ENCODE measurements at places on chromosomes 16 and 17. TPM values are rescaled to one million over a fixed set of nuclear protein-coding genes. Genes with fewer than 3 reads are reported as not detected.

DNA sequence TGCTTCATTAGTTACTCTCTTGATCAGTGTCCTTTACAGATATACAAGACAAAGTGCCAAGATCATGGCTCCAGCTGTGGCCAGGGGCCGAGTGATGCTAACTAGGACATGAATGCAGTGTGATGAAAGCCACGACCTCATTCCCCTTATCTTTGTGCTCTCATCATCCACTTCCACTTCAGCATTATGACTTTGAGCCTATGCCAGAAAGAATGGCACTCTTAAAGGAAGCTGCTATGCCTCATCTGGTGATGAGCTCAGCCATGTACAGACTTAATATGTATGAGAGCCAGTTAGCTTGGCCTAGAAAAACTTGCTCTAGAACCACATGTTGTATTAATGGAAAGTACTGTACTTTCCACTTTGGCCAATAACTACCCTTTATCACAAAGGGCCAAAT, 179.1 kb downstream of the TOX3 start:
- DNase-seq = no peak

GRCh38 chr17:33858121-33858520, 397.0 kb upstream of the CCL2 start:
- no peak for DNase-seq

GRCh38 chr16:58421529-58421928, 29.3 kb downstream of the GINS3 start:
- no peak for DNase-seq

GRCh38 chr17:57747221-57748017, 2.3 kb upstream of the CCDC182 start:
- peak; percentile 19 for DNase-seq

The TP53TG3 gene
- not detected for total RNA-seq

- no peak for DNase-seq
Measured at GRCh38 chr16:4160658-4161430, 44.6 kb upstream of the ADCY9 start.

- no peak for DNase-seq
Measured at GRCh38 chr17:69339937-69340336, 13.0 kb upstream of the ABCA5 start.

- DNase-seq = no peak
Measured at GRCh38 chr17:45127207-45127547, 5.1 kb downstream of the PLCD3 start.

The LGALS9C gene
- not detected for total RNA-seq

The TPSG1 gene
- not detected for total RNA-seq

- no peak for DNase-seq
Measured at GRCh38 chr16:2500918-2501750, 12.6 kb upstream of the ATP6V0C start.

The PDPR gene
- 29.8 TPM for total RNA-seq

GRCh38 chr16:29984137-29984763, 10.6 kb downstream of the TAOK2 start:
- DNase-seq = no peak

- no peak for DNase-seq
Measured at GRCh38 chr17:28773736-28774135, 29.9 kb downstream of the TRAF4 start.

GRCh38 chr16:73549984-73550631, 502.2 kb upstream of the ZFHX3 start:
- no peak for DNase-seq

The ANKRD13B gene
- 13.8 TPM for total RNA-seq

DNA sequence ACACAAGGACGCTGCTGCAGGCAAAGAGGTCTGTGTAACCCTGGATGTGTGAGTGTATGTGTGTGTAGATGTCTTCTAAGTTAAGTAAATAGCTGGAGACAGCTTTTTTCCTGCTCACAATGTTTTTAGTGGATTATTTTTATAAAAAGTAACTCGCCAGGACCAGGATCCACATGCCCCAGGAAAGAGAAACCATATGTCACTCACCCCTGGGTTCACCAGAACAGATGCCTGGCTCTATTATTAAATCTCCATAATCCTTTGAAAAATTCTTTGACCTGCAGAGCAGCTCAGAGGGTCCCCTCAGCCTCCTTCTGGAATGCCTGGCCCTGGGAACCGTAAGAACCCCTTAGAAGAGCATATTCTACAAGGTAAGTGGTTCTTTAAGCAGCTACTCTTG, 18.0 kb downstream of the ABCC12 start:
- DNase-seq = no peak

DNA sequence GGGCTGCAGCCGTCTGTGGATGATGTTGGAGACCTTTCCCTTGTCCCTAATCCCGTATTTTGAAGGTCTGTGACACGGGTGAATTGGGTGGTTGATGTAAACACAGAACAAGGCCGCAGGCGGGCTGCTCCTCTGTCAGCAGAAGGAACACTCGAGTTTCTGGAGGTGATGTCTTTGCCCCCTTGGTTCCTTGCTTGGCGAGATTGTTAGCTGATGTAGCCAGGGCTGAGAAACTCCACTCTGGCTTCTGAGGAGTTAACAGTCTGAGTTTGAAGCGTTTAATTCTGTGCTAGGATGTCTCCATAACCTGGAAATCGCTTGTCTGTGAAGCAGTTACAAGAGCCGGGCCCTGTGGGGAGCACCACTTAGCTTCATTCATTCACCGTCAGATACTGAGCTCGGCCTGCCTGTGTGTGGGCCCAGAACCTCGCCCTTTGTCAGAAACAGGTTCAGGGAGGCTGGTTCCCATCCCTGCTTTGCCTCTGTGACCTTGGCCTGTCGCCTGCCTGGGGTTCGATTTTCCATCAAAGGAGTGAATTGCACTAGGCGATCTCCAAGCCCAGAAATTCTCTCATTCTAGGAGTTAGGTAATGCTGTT, 1.3 kb downstream of the MAPK8IP3 start:
- DNase-seq = no peak

The CPNE7 gene
- total RNA-seq = 11.5 TPM

The CIAO3 gene
- total RNA-seq = 34.5 TPM

DNA sequence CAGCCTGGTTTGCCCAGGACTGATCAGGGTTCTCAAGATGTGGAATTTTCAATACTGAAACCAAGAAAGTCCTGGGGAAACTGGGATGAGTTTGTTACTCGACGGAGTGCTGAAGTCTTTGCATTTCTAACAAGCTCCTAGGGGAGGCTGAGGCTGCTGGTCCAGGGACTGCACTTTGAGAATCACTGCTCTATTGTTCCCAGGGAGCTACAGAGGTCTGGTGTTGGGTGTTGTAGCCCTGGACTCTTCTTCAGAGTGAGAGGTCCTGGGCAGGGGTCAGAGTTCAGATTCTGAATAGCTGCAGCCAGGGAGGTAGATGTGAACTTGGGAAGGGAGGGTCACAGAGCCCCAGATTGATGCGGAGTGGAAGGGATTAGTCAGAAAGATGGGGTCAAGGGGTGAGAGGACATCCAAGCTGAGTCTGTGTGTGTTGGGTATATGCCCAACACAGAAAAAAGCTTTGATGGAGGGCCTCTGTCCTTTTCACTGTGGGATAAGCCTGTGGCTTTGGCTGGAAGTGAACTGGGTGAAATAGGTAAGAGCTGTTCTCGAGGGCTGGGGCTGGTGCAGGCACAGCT, 14.1 kb downstream of the TMEM238L start:
- no peak for DNase-seq

The SLC16A11 gene
- total RNA-seq = not detected

- no peak for DNase-seq
Measured at GRCh38 chr16:62294213-62294972, 258.2 kb upstream of the CDH8 start.

The KRTAP2-1 gene
- total RNA-seq = not detected

The CIBAR2 gene
- total RNA-seq = not detected

DNA sequence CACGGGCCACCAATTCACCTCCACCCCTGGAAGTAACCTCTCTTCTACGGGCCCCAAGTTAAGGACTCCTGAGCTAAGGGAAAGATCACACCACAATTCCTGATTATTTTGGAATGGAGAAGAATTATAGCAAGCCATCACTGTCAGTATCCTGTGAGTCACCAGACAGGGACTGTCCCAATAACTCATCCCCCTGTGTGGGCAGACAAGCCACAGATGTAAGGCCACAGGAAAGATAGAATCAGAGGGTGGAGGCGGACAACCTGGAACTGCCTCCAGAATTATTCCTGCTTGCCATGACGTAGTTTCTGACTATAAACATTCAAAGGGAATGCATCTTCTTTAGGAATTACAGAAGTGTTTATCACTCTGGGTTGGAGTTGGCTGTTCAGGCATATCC, 5.8 kb upstream of the MYO1D start:
- DNase-seq = no peak

DNA sequence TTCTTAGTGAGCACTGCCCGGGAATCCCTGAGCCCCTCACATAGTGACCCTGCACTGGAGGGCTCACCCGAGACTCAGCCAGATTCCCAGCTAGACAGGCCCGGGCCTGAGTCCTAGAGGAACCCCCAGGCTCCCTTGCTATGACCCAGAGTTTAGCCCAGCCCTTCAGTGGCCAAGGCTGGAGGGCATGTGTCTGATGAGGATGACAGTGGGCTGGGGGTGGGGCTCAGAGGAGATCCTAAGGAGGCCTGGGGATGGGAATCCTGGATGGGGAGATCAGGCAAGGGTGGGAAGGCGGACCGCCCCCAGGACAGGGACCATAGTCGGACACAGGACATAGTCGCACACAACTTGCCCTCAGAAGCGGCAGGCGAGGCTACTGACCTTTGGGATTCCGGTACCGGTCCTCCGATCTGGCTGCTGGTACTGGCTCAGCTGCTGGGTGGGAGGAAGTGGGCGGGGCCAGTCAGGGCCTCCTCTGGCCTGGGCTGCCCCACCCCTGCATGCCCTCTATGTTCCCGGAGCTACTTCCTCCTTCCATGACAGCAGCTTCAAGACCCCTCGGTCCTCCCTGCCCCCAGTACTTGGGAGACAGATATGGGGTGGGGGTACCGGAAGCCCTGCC, 1.1 kb downstream of the CD79B start:
- DNase-seq = no peak

GRCh38 chr16:3835089-3835602, 45.4 kb downstream of the CREBBP start:
- no peak for DNase-seq
